ENCODE measurements at places on chromosomes 13 and 19. TPM values are rescaled to one million over a fixed set of nuclear protein-coding genes. Genes with fewer than 3 reads are reported as not detected.

Gene LRRC4B
- polyA plus RNA-seq = 18.4 TPM

Gene C13orf42
- 0.22 TPM for polyA plus RNA-seq

Gene CEACAM20
- not detected for polyA plus RNA-seq

Gene CDX2
- not detected for polyA plus RNA-seq

Gene KIR2DL3
- polyA plus RNA-seq = not detected

GRCh38 chr13:99080131-99080530 lies 102.3 kb upstream of the DOCK9 start:
- no peak for DNase-seq

GRCh38 chr19:290372-291005 lies 714 bp downstream of the PLPP2 start:
- no peak for DNase-seq

GRCh38 chr13:43908156-43909126 lies 28.7 kb downstream of the LACC1 start:
- DNase-seq = peak; percentile 43

- no peak for DNase-seq
These were observed 22.2 kb downstream of the SOHLH2 start for GRCh38 chr13:36192166-36192565.

DNA sequence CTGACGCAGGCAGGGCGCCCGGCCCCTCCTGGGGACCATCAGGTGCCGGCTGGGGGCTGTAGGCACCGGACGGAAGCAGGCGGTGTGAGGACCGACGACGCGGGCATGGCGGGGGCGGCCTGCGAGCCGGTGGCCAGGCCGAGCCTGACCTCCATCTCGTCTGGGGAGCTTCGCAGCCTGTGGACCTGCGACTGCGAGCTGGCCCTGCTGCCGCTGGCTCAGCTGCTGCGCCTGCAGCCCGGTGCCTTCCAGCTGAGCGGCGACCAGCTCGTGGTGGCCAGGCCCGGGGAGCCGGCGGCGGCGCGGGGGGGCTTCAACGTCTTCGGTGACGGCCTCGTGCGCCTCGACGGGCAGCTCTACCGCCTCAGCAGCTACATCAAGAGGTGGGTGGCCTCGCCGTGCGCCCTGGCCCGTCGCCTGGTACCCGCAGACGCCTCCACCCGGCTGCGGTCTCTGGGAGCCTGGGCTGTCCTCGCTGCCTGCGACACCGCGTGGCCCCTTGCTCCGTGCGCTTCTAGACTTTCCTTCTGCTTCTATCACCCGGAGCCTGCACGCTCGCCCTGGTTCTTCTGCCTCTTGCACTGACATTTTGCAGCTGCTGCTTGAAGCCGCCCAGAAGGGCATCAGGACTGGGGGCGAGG lies 460 bp downstream of the MEDAG start:
- no peak for DNase-seq

- DNase-seq = no peak
These were observed 10.2 kb downstream of the PPP2R1A start for GRCh38 chr19:52200044-52200443.

- DNase-seq = no peak
These were observed 73.3 kb downstream of the KLF2 start for GRCh38 chr19:16397791-16398529.

DNA sequence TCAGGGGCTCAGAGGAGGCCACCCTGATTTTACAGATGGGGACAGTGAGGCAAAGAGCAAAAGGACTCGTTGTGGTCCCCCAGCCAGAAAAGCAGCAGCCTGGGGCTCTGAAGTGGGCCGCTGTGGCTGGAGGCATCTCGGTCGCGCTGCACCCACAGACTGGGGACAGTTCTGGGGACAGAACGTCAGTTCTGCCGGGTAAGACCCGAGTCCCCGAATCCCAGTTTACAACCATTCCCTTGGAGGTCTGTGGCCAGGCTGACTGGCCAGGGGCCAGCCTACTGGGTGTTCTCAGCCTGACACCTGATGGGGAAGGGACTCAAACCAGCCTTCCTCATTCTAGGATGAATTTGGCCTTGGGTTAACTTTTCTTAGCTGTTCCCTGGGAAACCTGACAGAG lies 14.1 kb downstream of the SUGP1 start:
- DNase-seq = no peak
